ENCODE measurements at places on chromosomes 13 and 19.

DNA sequence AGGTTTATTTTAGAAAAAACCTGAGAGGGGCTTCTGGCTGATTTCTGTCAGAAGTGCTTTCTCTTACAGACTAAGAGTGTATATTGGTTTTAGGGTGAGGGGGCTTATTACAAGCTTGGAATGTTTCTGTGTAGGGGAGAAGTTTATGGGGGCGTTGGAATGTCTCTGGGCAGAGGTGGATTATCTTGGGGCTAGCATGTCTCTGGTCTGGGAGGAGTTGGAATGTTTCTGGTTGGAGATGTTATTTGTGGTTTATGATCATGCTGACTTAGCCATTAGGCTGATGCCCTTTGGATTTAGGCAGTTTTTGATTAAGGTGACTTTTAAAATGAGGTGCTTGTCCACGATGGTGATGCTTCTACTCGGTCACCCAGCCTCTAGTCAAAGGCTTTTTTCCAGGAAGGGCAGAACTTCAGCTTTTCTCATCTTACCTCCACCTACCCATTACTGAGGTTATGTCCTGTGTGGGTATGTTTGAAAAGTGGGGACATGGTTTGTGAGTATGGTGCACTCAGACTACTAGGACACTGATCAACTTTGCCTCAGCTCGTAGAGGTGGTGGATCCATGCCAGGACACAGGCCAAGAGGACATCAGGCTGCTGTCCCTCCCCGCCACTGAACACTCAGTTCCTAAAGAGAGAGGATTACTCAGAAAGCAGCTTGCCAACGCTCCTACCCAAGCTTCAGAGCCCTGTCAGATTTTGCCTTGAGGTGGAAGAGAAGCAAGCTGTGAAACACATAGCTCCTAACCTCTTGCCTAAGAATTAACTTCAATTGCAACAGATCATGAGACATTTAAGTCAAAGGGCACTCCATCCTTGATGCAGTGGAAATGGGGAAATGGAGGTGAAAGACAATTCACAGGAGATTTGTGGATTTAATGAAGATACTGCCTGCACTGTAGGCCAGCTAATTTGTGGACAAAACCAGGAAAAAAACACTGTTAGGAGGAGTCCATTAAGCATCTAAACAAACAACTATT lies 63.6 kb downstream of the ZNF44 start:
- DNase-seq, result no peak

GRCh38 chr13:97215325-97215724 lies 6.8 kb upstream of the MBNL2 start:
- DNase-seq, result no peak

GRCh38 chr19:51224163-51224641 lies 678 bp upstream of the CD33 start:
- no peak for DNase-seq

DNA sequence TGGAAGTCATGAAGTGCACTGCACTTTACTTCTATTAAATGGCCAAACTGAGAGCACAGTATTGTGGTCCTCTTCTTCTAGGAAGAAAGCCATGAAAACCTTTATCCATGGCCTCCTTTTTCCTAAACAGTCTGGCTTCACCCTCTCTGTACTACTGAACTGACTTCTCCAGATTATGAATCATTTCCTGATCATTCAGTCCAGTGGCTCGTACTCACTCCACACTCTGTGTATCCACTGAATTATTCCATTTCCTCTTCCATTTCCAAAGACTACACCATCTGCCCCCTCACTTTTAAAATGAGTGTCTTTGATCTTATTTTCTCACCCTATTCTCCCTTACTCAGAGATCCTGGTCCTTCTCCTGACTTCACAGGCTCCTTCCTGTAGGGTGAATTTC lies 29.7 kb upstream of the FREM2 start:
- DNase-seq, result no peak

GRCh38 chr13:44433863-44434765 lies 60.5 kb downstream of the SERP2 start:
- DNase-seq, result no peak

- no peak for DNase-seq
These were observed 74.5 kb upstream of the ANKRD10 start for GRCh38 chr13:110989331-110989730.

DNA sequence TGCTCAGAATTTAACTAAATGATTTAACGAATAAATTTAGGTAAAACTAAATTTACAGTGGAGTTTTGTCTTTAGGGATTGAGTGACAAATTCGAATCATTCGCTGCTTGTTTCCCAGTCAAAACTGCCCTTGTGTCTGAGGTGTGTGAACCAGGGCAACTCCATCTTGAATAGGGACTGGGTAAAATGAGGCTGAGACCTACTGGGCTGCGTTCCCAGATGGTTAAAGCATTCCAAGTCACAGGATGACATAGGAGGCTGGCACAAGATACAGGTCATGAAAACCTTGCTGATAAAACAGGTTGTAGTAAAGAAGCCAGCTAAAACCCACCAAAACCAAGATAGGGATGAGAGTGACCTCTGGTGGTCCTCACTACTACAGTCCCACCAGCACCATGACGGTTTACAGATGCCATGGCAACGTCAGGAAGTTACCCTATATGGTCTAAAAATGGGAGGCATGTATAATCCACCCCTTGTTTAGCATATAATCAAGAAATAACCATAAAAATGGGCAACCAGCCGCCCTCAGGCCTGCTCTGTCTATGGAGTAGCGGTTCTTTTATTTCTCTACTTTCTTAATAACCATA lies 10.2 kb upstream of the ANKRD10 start:
- DNase-seq, result no peak

GRCh38 chr13:40490086-40490758 lies 176.2 kb downstream of the FOXO1 start:
- DNase-seq, result no peak

DNA sequence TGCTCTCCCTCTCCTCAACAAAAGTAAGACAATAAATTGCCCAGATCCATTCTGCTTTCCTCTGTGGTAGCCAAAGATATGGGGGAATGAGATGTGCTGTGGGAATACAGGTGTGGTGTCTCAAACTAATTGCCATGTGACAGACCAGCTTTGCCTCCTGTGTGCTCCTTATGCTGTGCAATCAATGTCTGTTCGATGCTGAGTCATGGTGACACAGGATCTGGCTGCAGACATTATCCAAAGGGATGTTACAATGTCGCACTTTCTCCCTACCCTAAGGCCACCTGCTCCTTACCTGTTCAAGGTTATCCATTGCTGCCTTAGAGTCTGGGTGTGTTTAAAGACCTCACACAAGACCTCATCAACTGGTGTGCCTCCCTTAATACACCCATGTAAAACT lies 32.5 kb downstream of the FGF14 start:
- DNase-seq, result no peak

- DNase-seq, result no peak
These were observed 46.2 kb downstream of the CDK8 start for GRCh38 chr13:26300140-26300539.

DNA sequence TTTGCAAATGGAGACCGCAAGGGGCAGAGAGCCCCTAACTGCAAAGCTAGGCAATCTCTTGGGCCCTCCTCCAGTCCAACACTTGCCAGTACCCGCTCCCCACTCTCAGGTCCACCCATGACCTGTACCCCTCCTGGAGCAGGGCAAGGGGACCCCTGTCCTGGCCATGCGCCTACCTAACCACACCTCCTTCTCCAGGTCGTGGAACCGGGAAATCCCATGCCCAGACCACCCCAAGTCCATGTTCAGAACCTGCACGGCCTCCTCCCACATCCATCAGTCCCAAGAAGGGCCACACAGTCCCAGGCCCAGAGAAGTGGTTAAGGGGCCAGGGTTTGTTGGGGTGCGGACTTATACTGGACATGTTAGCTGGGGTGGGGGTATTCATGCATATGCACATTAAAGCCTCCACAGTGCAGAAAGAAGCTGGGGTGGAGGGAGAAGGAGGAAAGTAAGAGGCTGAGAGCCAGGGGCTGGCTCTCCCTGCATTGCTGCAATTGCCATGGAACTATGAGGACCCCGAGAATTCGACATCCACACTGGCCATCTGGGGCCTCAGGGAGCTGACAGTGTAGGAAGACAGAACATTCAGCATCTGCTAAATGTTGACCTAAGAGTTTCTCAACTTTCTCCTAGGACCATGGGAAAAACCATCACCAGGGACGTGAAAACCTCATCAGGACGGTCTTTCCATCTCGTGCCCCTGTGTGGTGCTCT lies 39.0 kb downstream of the HSPH1 start:
- DNase-seq, result no peak

DNA sequence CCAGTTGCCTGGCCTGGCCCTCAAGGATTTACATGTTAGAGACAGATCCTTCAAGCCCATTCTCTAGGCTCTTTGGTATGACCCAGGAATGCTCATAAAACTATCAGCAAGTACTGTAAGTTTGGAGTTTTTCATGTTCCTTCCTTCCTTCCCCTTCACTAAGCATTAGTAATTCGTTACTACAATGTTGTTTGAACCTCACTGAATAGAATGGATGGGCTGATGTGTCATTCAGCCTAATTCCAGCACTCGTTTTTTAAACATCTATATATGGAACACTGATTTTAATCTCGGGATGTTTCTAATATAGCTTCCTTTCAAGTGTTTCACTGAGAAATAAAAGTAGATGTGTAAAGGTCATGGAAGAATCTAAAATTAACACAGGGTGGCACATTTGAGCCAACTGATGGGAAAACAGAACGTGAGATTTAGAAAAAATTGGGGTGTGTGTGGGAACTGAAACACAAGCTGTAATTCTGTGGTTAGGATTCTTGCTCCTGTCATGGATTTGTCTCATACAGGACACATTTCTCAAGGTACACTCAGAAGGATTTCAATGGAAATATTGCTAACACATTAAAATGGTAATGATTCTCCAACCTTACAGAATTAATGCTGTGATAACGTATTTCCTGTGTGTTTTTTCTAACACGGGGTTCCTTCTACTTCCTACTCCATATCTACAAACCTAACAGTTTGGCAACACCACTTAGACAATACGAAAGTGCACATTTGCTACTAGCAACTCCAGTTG lies 93.4 kb downstream of the FLT1 start:
- DNase-seq, result peak; percentile 83

DNA sequence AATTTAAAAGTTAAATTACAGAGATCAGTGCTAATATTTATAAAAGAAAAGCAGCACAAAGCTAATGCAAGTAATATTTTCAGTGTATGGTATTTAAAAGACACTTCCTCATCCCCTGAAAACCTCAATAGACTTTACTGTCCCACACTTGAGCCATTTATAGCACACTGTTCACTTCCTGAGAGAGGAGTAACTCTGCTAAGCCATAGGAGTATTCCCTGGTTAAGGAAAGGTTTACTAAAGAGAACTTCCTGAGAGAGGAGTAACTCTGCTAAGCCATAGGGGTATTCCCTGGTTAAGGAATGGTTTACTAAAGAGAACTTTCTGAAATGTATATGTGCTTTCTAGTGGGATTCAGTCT lies 159.4 kb downstream of the NHLRC3 start:
- no peak for DNase-seq

GRCh38 chr19:41434450-41434849 lies 5.3 kb downstream of the DMAC2 start:
- DNase-seq, result no peak

DNA sequence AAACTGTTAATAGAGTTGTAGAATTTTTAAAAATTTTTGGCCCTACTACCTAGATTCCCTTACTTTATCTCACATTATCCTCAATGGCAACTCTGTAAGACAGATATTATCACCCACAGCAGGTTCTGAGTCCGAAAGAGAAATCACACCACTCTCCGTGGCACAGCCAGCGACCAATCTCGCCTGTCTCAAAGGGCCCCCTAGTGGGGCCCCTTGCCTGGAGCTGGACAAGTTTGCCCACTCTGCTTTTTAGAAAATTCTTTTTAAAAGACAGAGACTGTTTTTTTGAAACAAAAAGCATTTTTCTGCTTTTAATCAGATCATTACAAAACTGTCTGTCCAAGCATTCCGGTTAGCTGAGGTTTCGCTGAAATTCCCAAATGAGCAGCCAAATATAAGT lies 21.7 kb downstream of the PHF11 start:
- no peak for DNase-seq

GRCh38 chr13:40580566-40581276 lies 85.7 kb downstream of the FOXO1 start:
- no peak for DNase-seq

GRCh38 chr19:58352760-58353671 lies at the start of gene A1BG:
Gene A1BG, minus strand, starts transcription at chr19:58353492. Its CDS starts 55 bp downstream, at chr19:58353437.
- no peak for DNase-seq

DNA sequence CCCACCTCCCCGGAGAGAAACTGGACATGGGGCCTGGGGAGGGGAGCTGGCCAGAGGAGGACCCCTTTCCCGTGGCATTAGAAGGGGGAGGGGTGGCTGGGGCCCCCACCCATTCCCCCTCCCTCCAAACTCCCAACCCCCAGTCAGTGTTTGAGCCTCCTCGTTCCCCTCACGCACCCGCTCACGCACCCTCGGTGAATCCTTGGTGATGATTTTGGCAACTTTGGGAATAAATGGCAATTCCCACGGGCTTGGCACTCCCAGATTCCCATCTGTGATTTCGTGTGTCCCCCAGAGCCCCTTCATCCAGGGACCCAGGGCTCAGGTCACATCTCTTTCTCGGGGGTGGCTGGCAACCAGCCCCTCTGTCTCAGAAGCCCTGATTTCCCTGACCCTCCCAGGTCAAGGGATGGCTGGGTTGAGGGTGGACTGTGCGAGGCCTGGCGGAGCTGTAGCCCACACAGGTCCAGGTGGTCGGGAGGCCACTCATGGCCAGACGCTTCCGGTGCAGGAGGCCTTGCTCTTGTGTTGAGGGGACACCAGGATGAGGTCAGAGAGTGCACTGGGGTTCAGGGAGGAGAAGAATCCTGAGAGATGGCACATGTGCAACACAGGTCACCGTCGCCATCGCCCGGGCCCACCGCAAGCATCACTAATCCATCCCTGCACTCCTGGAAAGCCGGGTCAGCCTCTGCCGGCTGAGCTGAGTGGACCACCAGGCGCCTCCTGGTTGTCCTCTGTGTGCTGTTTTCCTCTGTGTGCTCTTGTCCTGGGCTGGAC lies 20.7 kb downstream of the EPN1 start:
- no peak for DNase-seq

GRCh38 chr13:110419381-110419791 lies 112.3 kb downstream of the COL4A2 start:
- no peak for DNase-seq

- DNase-seq, result no peak
These were observed 24.7 kb downstream of the URI1 start for GRCh38 chr19:29966588-29967249.

- no peak for DNase-seq
These were observed 1.4 kb downstream of the IFI30 start for GRCh38 chr19:18174983-18175382.

DNA sequence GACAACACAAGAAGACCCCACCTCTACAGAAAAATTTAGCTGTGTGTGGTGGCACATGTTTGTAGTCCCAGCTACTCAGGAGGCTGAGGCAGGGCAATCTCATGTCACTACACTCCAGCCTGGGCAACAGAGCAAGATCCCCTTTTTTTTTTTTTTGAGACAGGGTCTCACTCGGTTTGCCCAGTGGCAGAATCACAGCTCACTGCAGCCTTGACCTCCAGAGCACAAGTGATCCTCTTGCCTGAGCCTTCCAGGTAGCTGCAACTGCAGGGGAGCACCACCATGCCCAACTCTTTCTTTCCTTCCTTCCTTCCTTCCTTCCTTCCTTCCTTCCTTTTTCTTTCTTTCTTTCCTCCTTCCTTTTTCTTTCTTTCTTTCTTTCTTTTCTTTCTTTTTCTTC lies 4.2 kb upstream of the CLEC4G start:
- DNase-seq, result no peak

- no peak for DNase-seq
These were observed 18.1 kb downstream of the SLC7A1 start for GRCh38 chr13:29577136-29578051.
